ENCODE measurements at places on chromosomes 6 and 20.

GRCh38 chr6:163438940-163439335, 24.4 kb downstream of the QKI start:
- DNase-seq, result no peak

- DNase-seq, result no peak
These were observed 32.3 kb downstream of the KCNQ5 start for GRCh38 chr6:72654071-72654621.

GRCh38 chr20:46458866-46459750, 52.7 kb upstream of the ELMO2 start:
- DNase-seq, result no peak

DNA sequence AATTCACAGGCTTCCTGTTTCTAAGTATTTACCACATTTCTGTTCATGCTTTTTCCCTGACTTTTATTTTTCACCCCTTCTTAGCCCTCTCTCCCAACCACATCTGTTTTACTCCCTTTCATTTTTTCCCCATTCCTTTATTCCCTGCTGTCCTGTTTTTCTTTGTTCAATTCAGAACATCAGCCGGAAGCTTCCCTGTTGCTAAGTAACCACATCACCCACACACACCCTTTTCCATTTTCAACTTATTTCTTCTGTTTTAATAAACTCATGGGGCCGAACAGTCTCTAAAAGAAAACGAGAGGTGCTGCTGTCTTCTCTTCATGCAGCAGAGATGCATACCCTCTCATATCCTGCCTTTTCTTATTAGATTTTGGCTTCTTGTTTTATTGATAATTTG, 53.5 kb upstream of the CEP85L start:
- DNase-seq, result no peak

DNA sequence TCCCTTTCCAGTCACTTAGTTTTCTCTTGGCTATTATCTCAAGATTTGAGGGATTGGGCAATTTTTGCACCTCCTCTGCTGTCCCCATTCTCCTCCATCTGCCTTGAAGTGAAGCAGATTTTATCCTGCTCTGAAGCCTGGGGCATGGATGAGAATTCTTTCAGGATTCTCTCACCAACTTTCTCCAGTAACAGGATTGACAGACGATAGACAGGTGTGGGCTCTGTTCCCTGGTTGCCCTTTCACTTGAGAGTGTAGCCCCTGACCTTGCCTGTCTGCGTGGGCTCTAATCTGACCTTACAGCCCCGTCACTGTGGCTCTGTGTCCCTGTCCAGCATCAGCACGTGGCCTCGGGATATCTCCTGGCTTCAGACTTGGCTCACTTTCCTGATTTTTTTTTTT, 27.1 kb downstream of the CDYL start:
- no peak for DNase-seq

DNA sequence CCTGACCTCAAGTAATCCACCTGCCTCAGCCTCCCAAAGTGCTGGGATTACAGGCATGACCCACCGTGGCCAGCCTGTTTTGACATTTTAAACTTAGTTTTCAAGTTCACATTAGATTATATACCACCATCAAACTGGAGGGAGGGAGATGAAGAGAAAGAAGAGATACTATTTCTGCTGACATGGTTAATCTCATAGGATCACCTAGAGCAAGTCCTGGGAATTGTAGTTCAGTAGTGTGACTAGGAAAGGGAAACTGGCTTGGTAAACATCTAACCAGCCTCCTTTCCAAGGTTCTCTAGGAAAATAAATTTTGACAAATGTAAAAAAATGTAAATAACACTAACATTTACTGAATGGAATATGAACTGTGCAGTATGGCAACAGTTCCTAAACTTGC, 120.5 kb upstream of the ASCC3 start:
- DNase-seq, result no peak

DNA sequence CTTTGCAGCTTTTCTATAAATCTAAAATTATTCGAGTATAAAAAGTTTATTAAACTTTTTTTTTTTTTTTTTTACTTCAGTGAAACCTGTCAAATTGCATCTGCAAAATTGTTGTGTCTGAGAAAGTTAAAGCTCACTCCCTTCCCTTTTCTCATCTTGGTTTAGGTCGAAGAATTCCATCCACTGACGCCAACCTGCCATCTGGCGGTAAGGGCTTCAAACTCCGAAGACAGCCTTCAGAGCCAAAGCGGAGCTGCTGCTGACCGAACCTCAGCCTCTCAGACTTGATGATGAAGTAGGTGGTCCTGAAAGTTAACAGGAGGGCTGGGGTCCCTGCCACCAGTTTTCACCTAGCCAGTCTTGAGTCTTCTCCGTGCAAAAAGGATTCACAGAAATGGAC, 29.6 kb upstream of the VAPB start:
- no peak for DNase-seq

DNA sequence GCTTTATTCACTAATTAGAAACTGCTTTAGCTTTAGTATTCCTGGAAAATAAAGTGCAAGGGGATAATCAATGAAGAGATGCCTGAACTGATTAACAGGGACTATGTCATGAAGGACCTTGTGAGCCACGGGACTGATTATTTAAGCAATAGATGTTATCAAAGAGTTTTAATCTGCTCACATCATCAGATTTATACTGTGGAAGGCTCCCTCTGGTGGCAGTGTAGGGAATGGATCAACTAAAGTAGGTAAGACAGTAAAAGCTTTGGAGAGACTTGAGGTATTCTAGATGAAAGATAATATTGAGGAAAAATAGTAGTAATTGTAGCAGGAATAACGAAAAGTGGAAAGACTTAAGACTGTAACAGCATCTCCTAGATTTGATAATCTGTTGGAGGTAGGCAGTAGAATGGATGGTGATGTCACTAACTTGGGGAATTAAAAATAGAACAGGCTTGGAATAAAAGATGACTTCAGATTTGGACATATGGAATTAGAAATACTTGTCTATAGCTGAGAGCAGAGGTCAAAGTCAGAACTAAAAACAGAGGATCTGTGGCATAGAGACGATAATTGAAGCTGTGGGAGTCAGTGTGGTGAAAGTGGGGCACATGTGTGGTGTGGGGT, 80.3 kb upstream of the HTR1E start:
- DNase-seq, result no peak

DNA sequence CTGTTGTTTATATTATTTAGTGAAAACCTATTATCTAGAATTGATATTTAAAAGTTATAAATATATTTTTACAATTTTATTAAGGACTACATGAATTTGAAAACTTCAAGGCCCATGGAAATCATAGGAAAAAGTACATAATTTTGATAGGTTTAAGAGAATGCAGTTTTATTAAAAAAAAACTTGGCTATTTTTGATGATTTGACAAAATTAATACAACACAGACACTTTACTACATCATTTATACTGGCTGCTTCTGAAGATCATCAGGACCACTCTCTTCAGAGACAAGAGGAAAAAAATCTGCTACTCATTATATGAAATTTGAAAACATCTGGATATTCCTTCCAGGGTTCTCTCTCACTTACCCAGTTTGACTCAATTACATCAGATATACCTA, 637.7 kb downstream of the BCKDHB start:
- no peak for DNase-seq

DNA sequence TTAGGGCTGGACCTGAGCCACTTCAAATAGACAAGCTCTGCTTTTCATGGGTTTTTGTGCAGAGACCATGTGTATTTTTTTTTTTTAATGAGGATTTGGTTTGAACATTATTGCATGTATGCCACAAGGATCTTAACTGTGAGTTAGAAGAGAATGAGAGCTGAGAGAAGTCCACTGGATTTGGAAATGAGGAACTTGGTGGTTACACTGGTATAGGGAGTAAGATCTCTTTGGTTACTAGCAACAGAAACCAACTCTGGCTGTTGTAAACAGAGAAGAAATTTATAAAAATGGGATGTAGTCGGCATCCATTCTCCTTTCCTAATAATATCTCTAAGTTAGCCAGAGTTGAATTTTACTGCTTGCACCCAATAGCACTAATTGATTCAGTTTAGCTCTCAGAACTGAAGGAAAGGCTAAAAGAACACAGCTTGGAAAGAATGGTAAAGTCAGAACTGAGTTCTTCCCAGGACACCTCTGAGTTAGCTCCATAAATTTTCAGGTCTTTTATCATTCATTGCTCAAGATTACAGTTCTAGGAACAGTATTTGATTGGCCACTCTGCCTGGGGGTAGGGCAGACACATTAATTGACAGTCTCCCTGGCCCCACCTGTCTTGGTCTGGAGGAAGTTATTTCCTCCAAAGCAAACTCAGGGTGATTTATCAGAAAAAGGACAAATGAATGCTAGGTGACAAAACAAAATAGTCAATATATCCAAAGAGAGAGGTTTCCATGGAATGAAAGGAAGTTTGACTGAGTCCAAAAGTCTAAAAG, 3.9 kb upstream of the WFDC2 start:
- DNase-seq, result no peak

DNA sequence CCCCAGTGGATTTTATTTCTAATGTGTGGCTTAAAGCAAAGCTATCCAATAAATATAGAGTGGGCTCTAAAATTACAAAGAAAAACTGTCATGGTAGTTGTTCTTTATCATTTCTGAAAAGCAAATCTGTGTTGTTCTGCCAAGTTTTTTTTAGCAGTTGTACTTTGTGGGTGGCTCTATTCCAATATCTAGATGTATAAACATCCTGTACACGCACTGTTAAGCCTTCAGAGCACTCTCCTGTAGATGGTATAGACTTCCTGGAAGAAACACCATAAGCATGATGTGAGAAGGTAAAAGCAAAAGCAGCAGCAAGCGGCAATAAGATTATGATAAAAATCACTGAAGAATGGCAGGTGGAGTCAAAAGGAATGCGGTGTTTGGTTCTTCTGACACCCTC, 21.5 kb upstream of the TMEM30A start:
- no peak for DNase-seq

- no peak for DNase-seq
These were observed 75.4 kb upstream of the KCNG1 start for GRCh38 chr20:51098284-51098810.

DNA sequence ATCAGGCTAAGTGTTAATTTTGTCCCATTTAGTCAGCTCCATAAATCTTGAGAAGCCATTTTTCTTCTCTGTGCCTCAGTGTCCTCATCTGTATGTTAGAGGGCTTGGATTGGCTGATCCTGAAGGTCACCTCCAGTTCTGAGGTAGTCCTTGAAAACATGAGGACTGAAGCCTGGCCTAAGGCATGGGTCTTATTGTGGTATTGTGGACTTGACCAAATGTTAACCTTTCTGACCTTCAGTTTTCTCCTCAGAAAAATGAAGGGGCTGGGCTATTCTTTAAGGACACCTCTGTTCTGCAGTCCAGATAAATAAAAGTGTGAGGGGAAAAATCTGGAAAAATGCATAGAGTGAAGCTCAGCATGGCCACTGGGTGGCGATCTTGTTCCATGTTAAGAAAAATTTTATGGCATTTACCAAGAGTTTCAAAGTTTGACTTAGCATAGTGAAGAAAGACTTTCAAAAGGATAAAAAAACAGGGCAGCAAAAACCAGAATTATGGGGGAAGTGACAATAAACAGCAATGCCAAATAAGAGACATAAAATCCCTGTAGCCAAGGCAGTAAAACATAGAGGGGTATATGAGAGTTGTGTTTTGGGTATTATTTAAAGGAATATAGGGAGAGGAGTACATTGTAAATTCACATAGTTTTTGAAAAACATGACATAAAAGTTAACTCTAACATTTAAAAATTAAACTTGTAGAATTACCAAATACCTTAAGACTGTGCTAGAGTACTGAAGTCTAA, 13.2 kb upstream of the TFB1M start:
- DNase-seq, result peak; percentile 38

GRCh38 chr6:136037876-136038460, 186.5 kb downstream of the PDE7B start:
- DNase-seq, result no peak

DNA sequence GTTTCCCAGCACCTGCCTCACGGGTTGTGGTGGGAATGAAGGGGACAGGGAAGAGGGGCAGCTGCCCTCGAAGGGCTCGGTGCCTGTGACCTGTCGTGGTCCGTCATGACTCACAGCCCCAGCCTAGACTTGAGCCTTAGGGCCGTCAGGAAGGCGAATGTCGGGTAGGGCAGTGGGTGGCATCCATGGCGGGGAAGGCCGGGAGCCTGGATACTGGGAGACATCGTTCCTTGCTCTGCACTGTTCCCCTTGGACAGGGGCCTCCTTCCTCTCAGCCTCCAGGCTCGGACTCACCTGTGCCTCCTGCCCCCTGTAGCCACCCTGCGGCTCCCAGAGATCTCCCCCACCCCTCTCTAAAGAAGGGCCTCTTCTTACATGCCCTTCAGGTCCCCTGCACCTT, 52.2 kb upstream of the APCDD1L start:
- no peak for DNase-seq

DNA sequence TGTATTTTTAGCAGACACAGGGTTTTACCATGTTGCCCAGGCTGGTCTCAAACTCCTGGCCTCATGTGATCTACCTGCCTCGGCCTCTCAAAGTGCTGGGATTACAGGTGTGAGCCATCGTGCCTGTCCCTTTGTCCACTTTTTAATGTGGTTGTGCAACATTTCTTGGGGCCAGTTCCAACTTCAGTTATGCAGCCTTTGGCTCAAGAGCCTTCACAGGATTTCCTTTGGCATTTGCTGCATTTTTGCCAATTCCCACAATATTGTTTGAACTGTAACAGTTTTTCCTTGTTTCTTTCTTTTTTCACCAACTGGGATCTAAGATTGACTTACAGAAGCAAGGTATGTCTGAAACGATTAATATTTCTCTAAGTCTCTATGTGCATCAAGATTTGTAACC, 63.6 kb downstream of the EDN1 start:
- DNase-seq, result no peak

GRCh38 chr6:37210313-37210968, 40.5 kb downstream of the PIM1 start:
- DNase-seq, result peak; percentile 56

- no peak for DNase-seq
These were observed 98.7 kb downstream of the RNF144B start for GRCh38 chr6:18485660-18486435.

DNA sequence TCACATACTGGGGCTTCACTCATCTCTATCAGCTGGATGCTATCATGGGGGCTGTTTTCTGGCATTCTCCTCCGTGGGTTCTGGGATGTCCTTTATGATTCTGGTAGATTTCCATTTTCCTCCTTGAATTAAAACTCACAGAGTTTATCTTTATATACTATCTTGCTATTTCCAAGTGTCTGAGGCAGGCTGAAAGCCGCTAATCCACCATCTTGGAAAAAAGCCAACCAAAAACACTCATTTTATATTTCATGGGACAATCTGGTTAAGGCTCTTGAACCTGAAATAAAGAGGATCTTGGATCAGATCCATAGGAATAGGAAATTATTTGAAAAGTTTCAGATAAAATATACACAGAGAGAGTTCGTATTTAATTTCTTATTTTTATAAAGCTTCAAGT, 86.0 kb downstream of the AFG1L start:
- DNase-seq, result no peak

- no peak for DNase-seq
These were observed 19.6 kb upstream of the SERPINB1 start for GRCh38 chr6:2861060-2861821.

- no peak for DNase-seq
These were observed 325.6 kb upstream of the EYS start for GRCh38 chr6:66032626-66033025.

- DNase-seq, result no peak
These were observed 132.7 kb downstream of the TSHZ2 start for GRCh38 chr20:53104884-53105283.

Measured in activated T-helper 1 cell treated with anti-CD3 and anti-CD28 coated beads, Interleukin-2, amount 50 U/mL, for 16 hours (primary cell).